ENCODE measurements at places on chromosomes 5 and 9.

DNA sequence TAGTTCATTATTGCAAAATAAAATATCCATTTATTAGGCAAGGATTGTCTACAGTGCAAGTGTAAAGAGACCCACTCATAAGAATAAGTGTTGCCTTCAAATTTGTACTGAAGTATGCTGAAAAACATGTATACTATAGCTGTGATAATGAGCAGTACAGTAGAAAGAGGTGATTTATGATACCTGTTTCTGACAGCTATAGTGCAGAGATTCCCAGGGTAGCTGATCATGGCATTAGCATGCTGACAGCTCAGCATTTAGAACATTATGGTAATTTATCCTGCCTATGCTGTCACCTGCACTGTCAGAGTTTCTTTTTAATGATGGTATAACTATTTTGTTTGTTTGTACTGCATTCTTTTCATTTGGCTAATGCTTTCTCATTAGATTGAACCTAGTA is 177.6 kb upstream of the TLX3 start:
- DNase-seq, result no peak

DNA sequence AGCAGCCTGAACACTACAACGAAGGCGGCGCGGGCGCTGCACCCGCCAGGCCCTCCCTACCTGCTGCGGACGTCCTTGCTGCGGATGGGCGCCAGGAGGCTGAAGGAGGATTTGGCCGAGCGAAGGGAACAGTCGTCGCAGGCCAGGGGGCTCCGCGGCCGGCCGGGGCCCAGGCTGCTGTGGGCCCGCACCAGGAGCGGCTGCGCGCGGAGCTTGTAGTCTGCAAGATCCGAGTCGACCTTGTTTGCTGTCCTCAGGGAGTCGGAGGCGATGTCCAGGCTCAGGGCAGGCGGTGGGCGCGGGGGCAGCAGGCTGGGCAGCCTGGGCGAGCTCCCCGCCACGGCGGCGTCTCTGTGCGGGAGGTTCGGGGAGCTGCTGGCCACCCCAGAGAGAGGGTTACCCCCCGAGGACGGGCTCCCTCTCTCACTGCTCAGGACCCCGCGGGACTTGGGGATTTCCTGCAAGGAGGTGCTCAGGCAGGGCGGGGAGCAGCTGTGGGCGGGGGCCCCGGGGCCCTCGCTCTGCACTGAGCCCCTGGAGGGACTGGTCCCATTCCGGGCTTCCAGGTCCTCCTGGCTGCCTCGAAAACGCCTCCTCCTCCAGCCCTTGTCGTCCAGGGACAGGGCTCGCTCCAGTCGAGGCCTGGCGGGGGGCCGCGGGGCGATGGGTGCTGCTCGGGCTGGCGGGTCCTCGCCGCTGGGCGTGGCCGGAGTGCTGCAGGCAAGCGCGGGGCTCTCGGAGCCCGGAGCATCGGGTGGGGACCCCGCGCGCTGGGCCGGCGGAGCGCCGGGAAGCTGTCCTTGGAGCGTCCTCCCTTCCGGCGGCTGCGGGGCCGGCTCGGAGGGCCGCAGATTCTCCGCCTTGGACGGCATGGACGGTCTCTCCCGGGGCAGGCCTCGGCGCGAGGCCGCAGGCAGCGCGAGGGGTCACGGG is 831 bp downstream of the INPP5E start:
- peak; percentile 13 for DNase-seq

GRCh38 chr5:148973455-148973854 is 89.4 kb downstream of the SH3TC2 start:
- DNase-seq, result peak; percentile 78

DNA sequence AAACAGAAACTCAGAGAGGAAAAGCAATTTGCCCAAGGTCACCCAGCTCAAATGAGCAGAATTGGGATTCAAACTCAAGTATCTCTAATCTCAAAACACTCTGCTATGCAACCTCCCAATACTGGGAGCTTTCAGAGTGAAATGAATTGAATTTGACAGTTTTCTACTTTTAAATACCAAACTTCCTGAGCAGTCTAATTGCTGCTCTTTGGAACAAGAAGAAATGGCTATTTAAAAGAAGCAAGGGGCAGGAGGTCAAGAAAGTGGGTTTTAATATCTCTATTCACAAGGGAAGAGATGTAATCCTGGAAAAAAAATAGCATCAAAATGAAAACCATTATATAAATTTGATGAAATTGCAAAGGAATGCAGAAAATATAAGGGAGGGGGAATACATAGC is 142.6 kb downstream of the INSYN2B start:
- no peak for DNase-seq

- DNase-seq, result no peak
These were observed 70.4 kb downstream of the RAPGEF1 start for GRCh38 chr9:131669269-131670157.

DNA sequence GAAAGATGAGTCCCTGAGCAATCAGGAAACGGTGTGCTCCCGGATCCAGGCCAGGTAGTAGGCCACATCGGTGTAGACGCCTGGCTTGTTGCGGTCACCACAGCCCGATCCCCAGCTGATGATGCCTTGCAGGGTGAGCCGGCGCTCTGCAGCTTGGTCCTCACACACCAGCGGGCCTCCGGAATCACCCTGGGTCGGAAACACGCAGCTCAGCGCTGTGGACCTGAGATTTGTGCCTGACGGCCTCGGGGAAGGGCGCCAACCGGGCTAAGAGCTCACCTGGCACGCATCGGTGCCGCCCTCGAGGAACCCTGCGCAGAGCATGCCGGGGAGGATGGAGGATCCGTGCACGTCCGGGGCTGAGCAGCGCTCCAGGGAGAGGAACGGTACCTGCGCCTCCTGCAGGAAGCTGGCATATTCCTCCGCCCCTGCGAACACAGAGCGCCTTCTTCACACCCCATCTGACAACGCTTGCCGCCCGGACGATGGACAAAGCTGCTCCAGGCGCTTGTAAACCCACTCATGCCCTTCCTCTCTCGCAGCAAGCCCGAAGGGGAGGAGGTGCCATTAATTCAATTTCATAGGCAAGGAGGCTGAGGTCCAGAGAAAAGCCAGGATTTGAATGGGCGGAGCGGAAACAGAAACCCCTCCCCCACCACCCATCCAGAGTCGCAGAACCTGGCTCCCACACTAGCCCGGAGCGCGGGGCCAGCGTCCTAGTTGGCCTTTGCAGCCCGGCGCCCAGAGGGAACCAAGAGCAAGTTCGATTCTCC is 2.0 kb upstream of the PFN3 start:
- peak; percentile 24 for DNase-seq

GRCh38 chr5:41508186-41508585 is 2.2 kb downstream of the PLCXD3 start:
- DNase-seq, result no peak

GRCh38 chr5:50420343-50420935 is 20.6 kb downstream of the EMB start:
- DNase-seq, result no peak

- no peak for DNase-seq
These were observed 81.4 kb downstream of the DTWD2 start for GRCh38 chr5:118906947-118907346.

DNA sequence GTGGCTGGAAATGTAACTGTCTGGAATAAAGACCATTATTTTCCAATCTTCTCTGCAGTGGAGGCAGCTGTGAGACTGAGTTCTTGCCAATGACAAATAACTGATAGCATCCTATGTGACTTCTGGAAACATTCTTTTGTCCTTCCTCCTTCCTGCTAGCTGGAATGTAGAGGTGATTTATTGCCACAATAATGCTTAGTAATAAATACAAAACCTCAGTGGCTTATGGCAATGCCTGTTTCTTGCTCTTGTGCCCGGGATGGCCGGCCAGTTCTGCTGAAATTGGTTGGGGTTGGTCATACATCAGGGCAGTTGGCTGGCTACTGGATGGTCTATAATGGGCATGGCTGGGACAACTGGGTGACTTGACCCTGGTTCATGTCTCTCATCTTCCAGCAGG is 12.2 kb upstream of the TEX48 start:
- peak; percentile 93 for DNase-seq

GRCh38 chr5:57476601-57477056 is 6.0 kb downstream of the ACTBL2 start:
- DNase-seq, result peak; percentile 48

GRCh38 chr5:15463231-15463980 is 36.6 kb upstream of the FBXL7 start:
- DNase-seq, result peak; percentile 34

DNA sequence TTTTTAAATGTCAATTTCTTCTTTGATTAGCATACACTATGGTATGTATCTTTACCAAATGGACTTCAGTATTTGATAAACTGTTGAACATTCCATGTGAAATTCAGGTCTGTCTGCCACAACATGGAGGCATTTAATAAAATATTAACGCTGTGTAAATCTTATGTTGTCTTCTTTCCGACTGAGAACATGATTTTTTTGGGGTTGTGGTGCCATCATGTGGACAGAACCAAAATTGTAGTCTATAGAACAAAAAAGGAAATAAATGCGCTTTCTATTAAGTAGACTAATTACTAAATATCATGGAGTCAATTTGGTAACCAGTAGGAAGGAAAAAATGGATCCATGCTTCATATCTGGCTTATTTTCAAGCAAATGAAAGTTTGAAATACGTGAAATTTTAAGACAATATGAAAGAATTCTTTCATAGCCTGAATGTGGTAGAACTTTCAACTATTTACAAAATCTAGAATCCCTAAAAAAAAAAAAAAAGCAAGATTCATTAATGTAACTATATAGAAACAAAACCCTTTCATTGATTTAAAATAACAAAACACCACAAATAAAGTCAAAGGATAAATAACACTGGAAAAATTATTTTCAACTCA is 2.8 kb upstream of the PLK2 start:
- DNase-seq, result peak; percentile 60

- DNase-seq, result no peak
These were observed 218.1 kb downstream of the TRIM32 start for GRCh38 chr9:116905171-116905588.

DNA sequence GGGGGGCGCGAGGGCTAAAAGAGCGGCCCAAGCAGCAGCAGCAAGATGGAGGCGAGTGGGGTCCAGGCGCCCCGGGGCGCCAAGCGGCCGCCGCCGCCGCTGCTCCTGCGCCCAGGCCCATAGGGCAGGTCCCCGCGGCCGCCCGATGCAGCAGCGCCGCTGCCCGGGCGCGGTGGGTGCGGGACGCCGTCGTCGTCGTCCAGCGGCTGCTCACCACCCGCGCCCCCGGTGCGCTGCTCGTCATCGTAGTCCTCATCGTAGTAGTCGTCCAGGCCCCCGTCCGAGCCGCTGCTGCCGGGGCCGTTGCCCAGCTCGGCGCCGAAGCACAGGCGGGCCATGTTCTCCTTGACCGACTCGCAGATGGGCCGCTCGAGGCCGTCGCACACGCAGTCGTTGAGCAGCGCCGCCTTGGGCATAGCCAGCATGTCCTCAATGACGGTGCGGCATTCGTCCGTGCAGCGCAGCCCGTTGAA is 1.5 kb downstream of the GAS1 start:
- peak; percentile 48 for DNase-seq

DNA sequence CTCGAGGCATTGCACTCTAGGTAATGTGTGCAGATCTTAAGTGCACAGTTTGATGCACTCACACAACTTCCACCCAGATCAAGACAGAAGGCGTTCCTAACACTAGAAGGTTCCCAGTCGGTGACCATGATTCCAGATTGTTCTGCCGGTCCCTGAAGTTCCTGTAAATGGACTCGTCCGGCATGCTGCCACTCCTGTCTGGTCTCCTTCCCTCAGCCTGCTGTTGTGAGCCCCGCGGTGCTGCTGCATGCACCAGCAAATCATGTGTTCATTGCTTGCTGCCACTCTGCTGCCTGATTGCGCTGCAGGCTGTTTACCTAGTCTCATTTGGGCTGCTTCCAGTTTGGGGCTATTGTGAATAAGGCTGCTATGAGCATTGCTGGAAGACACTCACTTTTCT is 11.5 kb downstream of the STKLD1 start:
- DNase-seq, result no peak

- no peak for DNase-seq
These were observed 78.2 kb downstream of the DOCK8 start for GRCh38 chr9:292915-293314.

DNA sequence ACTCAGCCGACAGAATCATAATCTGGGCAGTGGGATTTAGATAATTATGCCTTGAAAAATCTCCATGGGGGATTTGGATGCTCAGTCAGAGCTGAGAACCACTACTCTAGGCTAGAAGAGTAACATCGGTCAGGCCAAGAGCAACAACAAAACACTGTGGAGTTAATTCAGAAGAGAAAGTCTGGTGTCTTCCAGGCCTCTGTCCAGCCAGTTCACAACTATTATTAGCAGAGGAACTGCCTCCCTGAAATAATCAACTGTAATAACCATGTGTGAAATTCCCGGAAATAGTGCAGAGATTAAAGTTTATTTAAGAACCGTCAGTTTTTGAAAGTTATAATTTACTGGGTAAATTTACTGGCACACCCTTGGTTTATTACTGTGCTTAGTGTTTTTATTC is 8.2 kb upstream of the MARCHF3 start:
- no peak for DNase-seq

DNA sequence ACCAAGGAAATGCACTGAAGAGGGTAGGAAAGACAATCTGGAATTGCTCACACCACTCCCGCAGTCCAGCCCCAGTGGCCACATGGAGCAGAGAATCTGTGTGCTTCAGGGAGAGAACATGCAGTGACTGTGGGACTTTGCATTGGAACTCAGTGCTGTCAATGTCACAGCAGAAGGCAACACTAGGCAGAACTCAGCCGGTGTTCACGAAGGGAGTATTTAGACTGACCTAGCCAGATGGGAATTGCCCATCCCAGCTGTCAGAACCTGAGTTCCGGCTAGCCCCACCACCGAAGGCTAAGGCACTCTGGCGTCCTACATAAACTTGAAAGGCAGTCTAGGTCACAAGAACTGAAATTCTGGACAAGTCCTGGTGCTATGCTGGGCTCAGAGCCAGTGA is 139.0 kb downstream of the AGTPBP1 start:
- no peak for DNase-seq

GRCh38 chr9:100346836-100347235 is 5.9 kb downstream of the TEX10 start:
- peak; percentile 85 for DNase-seq

DNA sequence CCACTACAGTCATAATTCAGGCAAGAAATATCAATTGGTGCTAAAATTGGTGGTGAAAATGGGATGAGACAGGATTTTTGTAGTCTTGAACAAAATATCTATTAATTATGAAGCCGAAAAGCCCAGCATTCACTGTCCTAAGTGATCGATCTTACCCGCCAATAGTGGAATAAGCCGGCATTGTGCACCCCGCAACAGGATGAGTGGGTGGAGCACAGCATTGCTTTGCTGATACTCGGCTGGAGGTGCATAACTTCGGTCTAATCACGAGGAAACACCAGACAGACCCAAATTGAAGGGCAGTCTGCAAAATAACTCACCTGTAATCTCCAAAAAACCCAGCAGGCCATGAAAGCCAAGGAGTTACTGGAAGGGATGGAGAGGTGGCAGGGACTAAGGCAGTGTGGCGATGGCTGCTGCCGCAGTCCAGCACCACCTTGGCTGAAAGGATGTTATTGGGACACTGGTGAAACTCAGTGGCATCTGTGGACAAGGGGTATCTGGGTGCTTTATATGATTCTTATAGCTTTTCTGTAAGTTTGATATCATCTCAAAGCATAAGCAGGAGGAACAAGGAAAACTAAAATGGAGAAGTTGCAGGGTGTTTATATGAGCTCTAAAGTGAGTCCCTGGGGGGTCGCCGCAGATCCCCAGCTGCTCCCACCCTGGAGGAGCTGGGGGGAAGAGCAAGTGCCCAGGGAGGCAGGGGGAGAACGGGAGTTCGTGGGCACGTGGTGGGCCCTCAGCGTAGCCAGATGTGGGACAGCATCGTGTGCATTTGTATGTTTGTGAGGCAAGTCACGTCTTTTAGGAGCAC is 45.2 kb downstream of the AHRR start:
- no peak for DNase-seq
